ENCODE measurements at places on chromosomes 6 and 20.
A peak's percentile ranks its signal among the peaks of the same experiment; 100 is the strongest.

GRCh38 chr6:47671777-47672176 lies 26.6 kb upstream of the ADGRF4 start:
- DNase-seq: no peak

DNA sequence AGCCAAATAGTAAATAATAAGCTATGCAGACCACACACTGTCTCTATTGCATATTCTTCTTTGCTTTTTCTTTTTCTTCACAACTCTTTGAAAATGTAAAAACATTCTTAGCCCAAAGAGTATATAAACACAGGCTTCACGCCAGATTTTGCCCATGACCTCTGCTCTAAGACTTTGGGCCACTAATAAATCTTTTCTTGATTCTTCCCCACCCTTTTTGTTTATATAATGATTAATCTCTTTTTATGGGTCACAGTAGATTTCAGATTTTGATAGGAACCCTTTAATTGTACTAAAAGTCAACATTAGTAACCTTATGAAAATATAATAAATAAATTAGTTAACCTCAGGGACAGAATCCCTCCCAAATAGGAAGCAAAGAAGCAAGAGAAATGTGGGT lies 15.8 kb upstream of the ENPP5 start:
- no peak for DNase-seq

DNA sequence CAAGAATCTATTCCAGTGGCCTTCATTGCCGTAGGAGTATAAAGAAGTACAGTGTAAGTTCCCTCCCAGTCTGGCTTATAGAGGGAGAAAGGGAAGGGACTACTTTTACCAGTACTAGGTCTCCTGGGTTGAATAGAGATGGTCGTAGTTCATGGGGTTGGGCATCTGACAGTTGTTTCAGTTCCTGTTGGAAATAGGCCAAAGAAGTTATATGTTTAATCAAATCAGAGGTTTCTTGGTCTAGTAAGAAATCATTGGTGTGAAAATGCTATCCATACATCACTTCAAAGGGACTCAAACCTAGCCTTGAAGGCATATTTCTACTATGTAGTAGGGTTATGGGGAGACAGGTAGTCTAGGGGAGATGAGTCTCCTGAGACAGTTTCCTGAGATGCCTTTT lies 45.6 kb upstream of the MAN1A1 start:
- DNase-seq: no peak

- peak; percentile 91 for DNase-seq
These were observed 84.0 kb upstream of the TULP1 start for GRCh38 chr6:35596448-35597442.

DNA sequence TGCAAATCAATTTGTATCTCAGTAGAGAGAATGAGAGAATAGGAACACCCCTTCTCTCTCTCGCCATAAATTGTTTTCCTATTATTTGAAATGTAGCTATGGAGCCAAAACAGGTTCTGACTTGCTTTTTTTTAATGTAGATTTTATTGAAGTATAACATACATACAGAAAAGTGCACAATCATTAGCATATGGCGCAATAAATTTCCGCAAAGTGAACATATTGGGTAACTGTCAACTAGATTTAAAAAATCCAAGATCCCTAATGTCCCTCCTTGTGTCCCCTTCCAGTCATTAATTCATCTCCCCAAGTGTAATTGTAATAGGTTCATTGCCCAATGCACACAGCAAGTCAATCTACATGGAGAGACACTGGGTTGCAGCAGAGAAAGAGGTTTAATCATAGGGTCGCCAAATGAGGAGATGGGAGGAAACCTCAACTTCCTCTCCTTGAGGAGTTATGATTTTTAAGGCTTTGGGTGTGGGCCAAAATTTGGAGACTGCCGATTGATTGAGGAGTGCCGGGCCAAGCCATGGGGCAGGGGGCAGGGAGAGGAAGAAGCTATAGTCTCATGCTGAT lies 43.3 kb upstream of the TGM3 start:
- DNase-seq: no peak

DNA sequence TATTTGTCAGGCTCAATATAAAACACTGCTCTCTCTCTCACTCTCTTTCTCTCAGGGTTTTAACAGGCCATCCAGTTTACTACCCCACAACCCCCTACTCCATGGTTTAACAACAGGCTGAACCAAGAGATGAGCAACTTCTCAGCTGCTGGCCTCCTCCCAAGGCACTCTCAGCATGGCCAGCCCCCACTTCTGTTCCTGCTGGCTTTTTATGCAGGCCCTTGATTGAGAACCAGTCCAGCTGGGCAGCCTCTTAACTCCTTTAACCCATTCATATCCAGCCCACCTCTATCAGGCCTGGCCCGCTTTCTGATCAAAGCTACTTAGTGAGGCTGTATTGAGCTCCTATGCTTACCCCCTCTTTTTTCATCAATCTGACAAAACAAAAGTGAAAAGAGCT lies 346.8 kb upstream of the POU3F2 start:
- no peak for DNase-seq

- no peak for DNase-seq
These were observed 11.0 kb upstream of the RBM38 start for GRCh38 chr20:57380081-57380750.

- no peak for DNase-seq
These were observed 80.1 kb upstream of the ID4 start for GRCh38 chr6:19757036-19757435.

- DNase-seq: peak; percentile 26
These were observed 8.5 kb upstream of the REPS1 start for GRCh38 chr6:138996524-138996923.

DNA sequence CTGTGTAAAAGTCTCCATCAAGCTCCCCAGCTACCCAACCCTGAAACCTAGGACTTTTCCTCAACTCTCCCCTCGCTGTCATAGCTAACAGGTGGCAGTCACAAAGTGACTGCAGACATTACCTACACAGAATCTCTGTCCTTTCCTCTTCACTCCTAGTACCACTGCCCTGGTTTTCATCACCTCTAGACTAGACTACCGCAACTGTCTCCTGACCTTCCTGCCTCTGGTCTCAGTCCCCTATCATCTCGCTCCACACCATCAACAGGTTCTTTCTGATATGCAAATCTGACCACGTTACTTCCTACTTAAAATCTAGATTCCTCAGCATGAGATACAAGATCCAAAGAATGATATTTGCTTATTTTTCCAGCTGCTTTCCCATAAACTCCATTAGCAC lies 93.8 kb downstream of the SMLR1 start:
- no peak for DNase-seq

- DNase-seq: no peak
These were observed 128.9 kb downstream of the SYNDIG1 start for GRCh38 chr20:24598346-24598745.

DNA sequence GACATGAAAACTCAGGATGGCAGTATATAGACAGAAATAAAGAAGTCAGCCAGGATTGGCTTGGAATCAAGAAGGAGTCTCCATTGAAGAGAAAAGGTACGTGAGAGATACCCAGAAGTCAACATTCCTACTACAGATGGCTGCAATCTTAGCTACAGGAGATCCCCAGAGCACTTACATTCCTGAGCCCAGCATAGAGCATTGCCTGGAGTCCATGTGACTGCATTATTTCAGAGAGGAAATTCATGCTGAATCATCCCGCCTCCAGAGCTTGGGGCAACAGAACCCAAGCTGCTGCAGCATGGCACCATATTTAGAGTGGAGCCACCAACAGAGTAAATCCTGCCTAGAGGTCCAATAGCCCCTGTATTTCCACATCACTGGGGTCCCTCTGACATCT lies 125.0 kb upstream of the GRIK2 start:
- DNase-seq: no peak

GRCh38 chr6:141169419-141169818 lies 963.3 kb upstream of the GJE1 start:
- peak; percentile 4 for DNase-seq

- no peak for DNase-seq
These were observed 143.1 kb downstream of the CDH26 start for GRCh38 chr20:60101201-60101890.

DNA sequence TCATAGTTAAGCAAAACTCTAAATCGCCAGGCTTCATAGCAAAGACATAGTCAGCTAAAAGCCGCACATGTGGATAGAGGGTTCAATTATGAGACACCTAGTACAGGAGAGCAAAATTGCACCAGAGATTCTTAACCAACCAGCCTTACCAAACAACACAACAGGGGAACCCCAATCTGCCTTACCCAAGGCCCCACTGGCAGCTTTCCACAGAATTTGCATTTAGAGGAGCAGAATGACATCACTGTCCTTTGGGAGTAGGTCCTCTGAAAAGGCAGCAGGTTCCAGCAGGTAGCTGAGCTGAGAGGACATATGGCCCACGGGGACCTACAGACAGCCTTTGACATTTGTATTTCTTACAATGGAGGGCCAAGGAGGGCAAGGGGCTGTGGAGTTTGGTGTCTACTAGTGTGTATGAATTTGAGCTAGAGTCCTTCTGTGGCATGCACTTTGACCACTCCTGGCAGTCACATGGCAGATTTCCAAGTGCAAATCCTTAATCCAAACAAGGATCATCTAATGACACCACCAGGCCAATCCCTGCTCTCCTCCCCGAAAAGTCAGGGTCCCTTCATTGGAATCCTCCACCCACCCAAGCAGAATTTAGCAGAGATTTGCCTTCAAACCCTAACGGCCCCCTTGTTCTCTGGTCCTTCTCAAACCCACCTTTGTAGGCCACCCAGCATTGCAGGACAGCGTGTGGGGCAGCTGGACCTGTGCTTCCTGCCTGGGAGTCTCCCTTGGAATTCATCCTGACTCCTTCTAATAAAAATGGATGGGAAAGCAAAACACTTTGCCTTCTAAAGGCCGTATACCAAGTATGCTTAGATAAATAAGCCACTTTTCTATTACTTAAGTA lies 171.2 kb upstream of the SUPT3H start:
- DNase-seq: no peak

DNA sequence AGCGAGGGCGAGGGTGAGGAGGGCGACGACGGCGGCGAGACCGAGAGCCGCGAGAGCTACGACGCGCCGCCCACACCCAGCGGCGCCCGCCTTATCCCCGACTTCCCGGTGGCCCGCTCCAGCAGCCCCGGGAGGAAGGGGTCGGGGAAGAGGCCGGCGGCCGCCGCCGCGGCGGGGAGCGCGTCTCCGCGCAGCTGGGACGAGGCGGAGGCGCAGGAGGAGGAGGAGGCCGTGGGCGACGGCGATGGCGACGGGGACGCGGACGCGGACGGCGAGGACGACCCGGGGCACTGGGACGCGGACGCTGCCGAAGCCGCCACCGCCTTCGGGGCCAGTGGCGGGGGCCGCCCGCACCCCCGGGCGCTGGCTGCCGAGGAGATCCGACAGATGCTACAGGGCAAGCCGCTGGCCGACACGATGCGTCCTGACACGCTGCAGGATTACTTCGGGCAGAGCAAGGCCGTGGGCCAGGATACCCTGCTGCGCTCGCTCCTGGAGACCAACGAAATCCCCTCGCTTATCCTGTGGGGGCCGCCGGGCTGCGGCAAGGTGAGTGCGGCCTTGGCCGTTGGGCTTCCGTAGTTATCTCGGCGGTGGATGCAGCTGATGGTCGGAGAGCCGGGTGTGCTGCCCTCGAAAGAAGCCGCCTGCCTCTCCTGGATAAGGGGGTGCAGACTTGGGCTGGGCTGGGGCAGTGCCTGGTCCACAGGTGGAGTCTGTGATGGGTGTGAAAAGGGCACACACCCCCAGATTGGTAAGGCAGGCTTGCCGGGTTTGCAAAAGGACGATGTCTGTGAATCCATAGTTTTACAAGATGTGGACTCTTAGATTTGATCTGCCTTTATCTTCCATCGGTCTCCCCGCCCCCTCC lies 938 bp downstream of the WRNIP1 start:
- peak; percentile 59 for DNase-seq

GRCh38 chr6:70886661-70887060 lies 70.2 kb downstream of the B3GAT2 start:
- no peak for DNase-seq

GRCh38 chr20:25859649-25860530 lies 163.2 kb upstream of the ZNF337 start:
- DNase-seq: peak; percentile 79

DNA sequence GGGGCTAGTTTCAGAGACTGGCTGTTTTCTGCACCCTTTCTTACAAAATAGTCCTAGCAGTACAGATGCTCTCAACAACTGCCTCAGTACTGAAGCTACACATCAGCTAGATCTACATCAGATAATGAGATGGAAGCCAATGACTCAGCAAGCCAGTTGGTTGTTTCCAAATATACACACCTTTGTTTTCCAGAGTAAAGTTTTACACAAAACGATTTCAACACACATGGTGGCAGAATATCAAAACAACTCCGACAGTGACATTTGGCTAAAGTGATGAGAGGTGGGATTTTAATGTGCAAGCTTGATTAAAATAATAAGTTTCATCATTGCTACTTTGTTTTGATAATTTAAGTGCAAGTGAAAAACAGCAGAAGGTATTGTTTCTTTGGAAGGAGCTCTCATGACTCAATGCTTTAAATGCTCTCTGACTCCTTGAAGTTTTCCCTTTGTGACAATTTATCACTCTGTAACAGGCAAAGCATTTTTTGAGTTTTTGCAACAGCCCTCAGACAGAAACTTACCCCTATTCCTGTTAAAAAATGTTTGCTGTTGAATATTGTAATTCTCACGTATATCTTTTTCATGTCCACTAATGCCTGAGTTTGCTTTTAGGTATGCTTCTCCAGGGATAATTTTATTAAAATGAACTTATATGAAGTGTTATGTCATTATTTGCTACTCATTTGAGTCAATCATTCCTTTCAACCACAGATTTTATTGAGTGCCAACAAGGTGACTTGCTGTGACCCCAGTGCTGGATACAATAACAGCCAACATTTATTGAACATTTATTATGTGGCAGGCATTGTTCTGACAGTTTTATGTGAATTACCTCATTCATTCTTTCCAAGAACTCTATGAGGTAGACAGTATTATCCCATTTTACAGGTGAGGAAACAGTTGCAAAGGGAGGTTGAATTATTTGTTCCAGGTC lies 882.0 kb downstream of the TFAP2A start:
- DNase-seq: no peak

DNA sequence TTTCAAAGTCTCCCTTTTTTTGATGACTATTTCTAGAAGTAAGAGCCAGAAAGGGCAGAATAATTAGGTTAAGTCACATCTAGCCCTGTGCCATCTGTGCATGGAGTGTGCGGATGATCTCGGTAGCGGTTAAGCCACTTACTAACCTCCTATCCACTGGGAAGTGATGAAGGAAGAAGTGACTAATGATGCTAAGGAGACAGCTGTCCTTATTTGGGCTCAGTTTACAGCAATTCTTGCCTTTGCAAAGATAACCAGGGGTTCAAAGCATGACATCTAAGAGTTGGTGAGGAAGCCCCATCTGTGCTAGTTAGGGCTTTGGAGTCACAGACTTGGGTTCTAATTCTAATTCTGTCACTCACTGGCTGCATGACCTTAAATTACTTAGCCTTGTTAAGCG lies 62.4 kb upstream of the RREB1 start:
- DNase-seq: no peak

- no peak for DNase-seq
These were observed 13.8 kb downstream of the OLIG3 start for GRCh38 chr6:137480431-137480830.

- DNase-seq: peak; percentile 95
These were observed at the start of gene PHF10 for GRCh38 chr6:169724494-169725124. PHF10 (minus strand) TSS chr6:169724500; CDS start chr6:169723931, 569 bp downstream.

GRCh38 chr6:165695722-165696515 lies 32.9 kb upstream of the PDE10A start:
- no peak for DNase-seq
